Tongue (tissue), 3 donors: ENCODE measurements at places on chromosomes 11 and 22. TPM values are rescaled to one million over a fixed set of nuclear protein-coding genes. Genes with fewer than 3 reads are reported as not detected.

- no peak for DNase-seq
These were observed 18.1 kb upstream of the RELT start for GRCh38 chr11:73358071-73358470.

DNA sequence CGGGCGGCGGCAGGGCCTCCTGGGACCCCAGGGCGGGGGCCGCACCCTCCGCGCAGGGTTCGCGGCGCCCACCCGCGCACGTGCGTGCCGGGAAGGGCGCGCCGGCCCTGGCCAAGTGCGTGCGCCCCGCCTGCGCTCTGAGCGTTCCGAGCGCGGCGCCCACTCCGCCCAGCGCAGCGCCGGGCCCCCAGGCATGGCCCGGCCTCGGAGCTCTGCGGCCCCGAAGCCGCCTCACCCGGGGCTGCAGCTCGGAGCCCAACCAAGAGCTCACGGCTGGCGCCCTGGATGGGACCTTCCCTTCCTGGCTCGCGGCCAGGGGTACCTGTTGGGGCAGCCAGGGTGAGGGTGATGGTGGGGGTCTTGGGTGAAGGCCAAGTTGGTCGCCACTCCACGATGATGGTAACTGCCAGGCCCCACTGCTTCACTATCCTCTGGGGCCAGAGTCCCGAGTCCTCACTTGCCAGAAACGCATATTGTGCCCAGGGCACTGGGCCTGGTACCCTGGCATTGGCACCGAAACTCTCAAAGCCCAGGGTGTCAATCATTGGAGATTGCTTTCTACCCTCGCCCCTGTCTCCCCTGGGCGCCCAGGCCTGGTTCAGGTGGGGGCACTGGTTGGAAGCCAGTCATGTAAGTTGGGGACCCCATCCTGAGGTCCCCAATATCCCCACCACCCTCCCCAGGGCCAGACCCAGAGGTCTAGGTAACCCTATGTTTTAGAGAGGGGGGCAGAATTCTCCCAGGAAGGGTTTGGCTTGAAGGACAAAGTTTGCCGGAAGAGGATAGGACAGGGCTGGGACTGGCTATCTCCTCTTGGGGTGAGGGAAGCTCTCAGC, 882 bp downstream of the ANO1 start:
- DNase-seq: no peak

GRCh38 chr11:95984072-95984471, 60.2 kb upstream of the MTMR2 start:
- no peak for DNase-seq

GRCh38 chr11:115217726-115218311, 286.4 kb downstream of the CADM1 start:
- DNase-seq: no peak

DNA sequence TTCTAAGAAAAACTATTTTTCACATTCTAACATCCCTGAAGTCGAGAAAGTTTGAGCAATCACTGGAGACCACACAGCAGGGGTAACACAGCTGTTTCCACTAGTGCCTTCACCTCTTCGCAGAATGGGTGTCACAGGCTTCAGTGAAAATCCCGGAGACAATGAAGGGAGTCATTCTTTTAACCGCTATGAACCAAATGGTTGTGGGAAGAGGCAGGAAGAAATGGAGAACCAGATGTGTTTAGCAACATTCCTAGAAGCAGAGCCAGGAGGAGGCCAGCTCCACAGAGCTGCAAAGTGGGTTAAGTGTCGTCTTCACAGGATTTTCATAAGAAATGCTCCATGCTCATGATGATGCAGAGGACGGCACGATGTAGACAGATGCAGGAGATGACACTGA, 221.1 kb downstream of the LARGE1 start:
- DNase-seq: peak; percentile 40

- DNase-seq: no peak
These were observed 39.0 kb downstream of the CERK start for GRCh38 chr22:46699091-46699490.

GRCh38 chr11:34756591-34756990, 135.7 kb downstream of the EHF start:
- no peak for DNase-seq

- DNase-seq: no peak
These were observed 75.1 kb upstream of the ARFGAP3 start for GRCh38 chr22:42932197-42932519.

GRCh38 chr11:3368199-3368598, 10.7 kb downstream of the ZNF195 start:
- DNase-seq: no peak

- no peak for DNase-seq
These were observed 282.9 kb downstream of the LUZP2 start for GRCh38 chr11:24779791-24780190.

DNA sequence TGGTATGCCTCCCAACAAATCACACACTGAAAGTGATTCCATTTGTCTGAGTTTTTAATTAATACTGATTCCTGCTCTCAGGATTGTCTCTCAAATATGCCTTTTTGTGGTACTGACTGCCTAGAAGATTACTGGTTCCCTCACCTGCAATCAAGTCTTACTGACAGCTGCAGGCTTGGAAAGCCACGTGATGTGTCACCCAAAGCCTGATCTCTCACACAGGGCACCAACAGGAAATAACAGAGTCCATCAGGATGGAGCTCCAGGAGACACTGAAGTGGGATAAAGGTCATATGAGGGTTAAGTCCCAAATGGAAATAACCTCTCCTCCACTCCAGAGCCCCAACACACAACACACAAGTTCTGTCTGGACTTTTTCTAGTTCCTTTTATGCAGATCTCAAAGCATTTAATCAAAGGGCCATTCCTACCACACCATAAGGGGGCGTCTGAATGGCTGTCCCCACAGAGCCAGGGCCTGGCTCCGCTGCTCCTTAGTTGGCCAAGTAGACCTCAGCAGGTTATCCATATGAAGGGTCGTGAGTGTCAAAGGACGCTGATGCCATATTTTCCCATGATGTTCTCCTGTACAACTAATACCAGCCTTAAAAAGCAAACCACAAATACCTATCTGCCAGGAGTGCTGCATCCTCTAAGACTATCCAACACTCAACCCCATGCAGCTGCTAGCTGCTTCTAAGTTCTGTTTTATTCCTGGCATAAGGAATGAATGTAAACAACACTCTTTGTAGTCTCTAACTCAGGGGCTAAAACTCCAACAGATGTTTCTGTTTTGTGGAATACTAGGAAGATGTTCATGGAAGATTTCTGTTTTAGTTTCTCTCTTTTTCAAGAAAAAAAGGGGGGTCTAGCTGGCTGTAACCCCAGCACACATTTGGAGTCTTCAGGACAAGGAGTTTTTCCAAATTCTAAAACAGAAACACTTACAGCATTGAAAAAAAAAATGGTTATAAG, 13.0 kb downstream of the SCUBE2 start:
- peak; percentile 79 for DNase-seq

- no peak for DNase-seq
These were observed 1.9 kb upstream of the FTH1 start for GRCh38 chr11:61969391-61969758.

GRCh38 chr11:104175769-104176168, 11.8 kb upstream of the PDGFD start:
- no peak for DNase-seq

DNA sequence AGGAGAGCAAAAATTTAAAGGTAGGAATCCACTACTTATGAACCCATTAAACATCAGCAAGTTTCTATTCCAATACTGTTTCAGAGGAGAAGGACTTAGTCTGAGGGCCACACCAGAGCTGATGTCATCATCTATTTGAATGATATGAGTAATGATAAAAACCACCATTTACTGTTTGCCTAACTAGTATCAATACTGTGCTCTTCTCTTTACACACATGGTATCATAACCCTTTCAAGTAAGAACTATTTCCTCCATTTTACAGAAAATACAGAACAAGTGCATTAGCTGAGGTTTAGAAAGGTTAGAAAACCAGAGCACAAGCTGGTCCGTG, 651.3 kb upstream of the KIRREL3 start:
- DNase-seq: no peak

DNA sequence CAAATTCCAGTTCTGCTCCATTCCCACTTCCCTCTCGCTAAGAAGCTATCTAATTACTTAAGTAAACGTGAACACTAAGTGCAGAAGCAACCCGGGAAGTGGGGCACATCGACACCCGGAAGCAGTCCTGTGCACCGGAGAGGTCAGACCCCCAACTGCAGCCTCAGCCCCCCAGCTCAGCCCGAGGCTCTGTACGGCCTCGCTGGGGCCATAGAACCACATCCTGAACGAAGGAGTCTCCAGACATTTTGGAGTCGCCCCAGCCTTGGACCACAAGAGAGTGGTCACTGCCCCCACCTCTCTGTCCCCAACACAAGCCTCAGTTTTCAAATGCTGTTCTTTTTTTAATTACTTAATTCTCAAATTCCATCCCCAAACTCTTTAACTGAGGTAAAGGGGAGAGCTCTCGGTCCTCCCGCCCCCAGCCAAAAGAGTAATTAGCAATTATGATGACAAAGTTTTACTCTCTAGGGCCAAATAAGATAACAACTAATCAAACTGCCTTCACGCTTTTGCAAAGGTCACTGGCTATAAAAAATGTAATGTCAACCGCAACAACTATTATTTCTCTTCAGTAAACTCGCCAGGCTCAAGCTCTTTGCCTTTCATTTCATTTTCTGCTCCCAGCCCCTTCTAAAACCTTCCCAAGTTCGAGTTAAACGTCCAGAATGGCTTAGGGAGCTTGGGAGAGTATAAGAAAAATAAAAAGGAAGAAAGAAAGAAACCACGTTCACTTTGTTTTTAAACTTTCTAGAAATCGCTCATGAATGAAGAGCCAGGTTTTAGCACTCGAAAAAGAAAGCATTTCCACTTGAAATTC, 2.2 kb downstream of the PAX6 start:
- no peak for DNase-seq

- no peak for DNase-seq
These were observed 106.0 kb upstream of the LMO1 start for GRCh38 chr11:8369592-8370205.

GRCh38 chr11:131928992-131929391, 558.6 kb downstream of the NTM start:
- DNase-seq: no peak

DNA sequence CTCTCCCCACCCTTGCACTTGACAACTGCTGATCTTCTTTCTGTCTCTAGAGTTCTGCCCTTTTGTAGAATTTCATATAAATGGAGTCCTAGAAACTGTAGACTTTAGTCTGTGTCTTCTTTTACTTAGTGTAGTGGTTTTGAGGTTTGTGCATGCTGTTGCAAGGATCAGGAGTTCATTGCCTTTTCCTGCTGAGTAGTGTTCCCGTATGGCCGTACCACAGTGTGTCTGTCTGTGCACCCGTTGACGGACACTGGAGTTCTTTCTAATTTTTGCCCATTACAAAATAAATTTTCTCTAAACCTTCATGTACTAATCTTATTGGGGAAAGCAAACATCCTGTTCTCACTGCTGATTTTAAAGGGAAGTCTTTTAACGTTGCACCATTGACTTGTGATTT, 138.1 kb downstream of the TBC1D22A start:
- DNase-seq: no peak

DNA sequence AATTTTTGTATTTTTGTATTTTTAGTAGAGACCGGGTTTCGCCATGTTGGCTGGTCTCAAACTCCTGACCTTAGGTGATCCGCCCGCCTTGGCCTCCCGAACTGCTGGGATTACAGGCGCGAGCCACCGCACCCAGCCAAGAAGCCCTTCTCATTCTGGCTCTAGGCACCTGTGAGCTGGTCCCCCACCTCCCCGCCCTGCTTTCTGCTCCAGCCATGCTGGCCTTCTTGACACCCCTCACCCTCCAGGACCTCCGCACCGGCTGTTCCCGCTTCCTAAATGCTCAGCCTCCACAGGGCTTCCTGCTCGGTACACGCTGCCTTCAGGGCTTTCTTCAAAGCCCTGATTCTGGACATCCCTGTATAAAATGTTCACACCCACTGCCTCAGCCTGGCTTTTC, 5.5 kb upstream of the FXYD2 start:
- DNase-seq: no peak

DNA sequence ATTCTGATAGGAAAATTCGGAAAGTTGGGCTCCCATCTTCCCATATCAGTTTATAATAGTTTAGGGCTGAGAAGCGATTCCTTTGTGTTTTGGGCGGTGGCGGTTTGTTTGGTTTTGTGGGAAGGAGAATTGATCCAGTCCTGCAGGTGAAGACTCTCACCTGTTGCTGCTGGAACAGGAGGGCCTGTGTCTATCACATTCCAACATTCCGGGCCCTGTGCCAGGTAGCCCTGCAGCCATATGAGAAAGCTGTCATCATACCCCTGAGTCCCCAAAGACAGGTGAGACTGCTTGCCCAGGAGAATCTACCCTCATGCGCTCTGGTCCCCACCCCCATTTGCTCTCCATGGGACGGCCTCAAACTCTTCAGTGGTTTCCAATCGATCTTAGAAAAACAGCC, 62.1 kb downstream of the TRAF6 start:
- peak; percentile 43 for DNase-seq

- no peak for DNase-seq
These were observed 41.8 kb downstream of the MACROD1 start for GRCh38 chr11:64124147-64124546.

DNA sequence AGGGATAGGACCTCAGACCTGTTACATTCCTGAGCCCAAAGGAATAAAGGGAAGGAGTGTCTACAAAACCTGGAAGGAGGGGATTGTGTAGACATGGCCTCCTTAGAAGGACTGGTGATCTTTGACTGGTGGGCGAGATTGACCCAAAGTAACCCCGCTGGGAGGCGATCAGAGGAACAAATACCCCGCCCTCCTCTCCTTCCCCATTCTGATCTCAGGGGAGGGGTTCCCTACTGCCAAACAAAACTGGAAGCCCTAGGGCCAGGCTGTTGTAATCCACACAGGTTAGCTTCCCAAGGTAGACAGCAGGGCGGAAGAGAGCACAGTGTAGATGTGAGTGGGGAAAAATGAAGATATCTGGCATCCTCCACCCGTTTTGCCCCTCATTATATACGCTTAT, 24.7 kb downstream of the NCF4 start:
- DNase-seq: no peak

DNA sequence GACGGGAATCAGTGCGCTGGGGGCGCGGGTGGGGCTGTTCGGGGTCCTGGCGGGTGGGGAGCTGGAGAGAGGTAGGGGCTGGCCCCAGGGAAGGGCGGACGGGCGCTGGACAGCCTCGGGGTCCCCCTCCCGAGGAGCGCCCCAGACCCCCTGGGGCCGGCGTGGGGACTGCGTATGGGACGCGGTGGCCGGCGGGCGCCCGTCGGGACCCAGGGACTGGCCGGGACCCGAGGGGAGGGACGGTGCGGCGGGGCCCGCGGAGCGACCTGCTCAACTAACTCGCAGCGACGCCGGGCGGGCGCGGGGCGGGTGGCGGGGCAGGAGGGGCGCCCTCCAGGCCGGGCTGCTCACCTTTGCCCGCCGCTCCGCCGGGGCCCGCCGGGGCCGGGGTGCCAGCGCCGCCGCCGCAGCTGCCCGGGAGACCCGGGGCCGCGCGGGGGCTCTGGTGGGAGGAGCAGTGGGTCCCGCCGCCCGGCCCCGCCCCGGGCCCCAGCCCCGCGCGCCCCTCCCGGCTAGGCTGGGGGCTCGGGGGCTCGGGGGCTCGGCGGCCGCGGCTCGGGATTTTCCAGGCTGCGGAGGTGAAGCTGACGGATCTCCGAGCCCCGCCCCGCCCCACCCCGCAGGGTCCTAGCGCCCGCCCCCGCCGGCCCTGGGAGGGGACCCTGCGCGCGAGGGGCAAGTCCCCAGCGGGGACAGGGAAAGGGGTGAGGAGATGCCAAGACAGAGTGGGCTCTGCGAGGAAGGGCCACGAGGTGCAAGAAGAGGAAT, 12.3 kb downstream of the STARD10 start:
- peak; percentile 67 for DNase-seq

The CHRDL2 gene
- total RNA-seq: 1.8 TPM

The LDHAL6A gene
- total RNA-seq: not detected

The FOSL1 gene
- 0.21 TPM for total RNA-seq

The CCDC188 gene
- total RNA-seq: 1.1 TPM

The DCHS1 gene
- 64.6 TPM for total RNA-seq

The NAT10 gene
- 23.0 TPM for total RNA-seq

The GVQW3 gene
- 3.8 TPM for total RNA-seq

The DLG2 gene
- 14.4 TPM for total RNA-seq

The EMID1 gene
- 13.8 TPM for total RNA-seq

The MS4A8 gene
- total RNA-seq: not detected

The MRGPRX4 gene
- total RNA-seq: not detected
